ENCODE measurements at places on chromosomes 4 and X. TPM values are rescaled to one million over a fixed set of nuclear protein-coding genes. Genes with fewer than 3 reads are reported as not detected.

The KIF4A gene
- total RNA-seq, result 0.06 TPM

DNA sequence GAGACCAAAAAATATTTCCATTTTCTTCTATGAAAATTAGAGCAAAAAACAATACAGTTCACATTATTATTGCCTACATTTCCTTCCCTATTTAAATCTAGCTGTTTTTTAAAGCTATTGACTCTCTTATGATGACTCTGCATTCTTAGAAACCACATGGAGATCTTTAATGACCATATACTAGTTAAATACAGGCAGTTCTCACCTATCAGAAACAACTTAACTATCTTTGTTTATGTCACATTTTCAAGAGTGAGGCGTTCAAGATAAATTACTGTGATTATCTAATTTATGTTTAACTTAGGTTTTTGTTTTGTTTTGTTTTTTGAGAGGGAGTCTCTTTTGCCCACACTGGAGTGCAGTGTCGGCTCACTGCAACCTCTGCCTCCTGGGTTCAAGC lies 3.0 kb downstream of the CISD2 start:
- no peak overlapping the region for H3K4me3 ChIP-seq
- H3K36me3 ChIP-seq, result peaks cover 21% of the 10 kb centered on the region
- peaks cover 18% of the 10 kb centered on the region for H3K4me1 ChIP-seq
- H3K27me3 ChIP-seq, result no peaks in the 10 kb centered on the region
- H3K27ac ChIP-seq, result no peak overlapping the region
- no peak for DNase-seq

The AFM gene
- total RNA-seq, result not detected

The VCX3B gene
- not detected for total RNA-seq

- no peak for DNase-seq
- H3K36me3 ChIP-seq, result no peaks in the 10 kb centered on the region
- peaks cover 17% of the 10 kb centered on the region for H3K4me1 ChIP-seq
- no peak overlapping the region for H3K27ac ChIP-seq
- no peaks in the 10 kb centered on the region for H3K27me3 ChIP-seq
- H3K4me3 ChIP-seq, result no peak overlapping the region
Measured at GRCh38 chr4:87018753-87019152, 83.9 kb downstream of the AFF1 start.

DNA sequence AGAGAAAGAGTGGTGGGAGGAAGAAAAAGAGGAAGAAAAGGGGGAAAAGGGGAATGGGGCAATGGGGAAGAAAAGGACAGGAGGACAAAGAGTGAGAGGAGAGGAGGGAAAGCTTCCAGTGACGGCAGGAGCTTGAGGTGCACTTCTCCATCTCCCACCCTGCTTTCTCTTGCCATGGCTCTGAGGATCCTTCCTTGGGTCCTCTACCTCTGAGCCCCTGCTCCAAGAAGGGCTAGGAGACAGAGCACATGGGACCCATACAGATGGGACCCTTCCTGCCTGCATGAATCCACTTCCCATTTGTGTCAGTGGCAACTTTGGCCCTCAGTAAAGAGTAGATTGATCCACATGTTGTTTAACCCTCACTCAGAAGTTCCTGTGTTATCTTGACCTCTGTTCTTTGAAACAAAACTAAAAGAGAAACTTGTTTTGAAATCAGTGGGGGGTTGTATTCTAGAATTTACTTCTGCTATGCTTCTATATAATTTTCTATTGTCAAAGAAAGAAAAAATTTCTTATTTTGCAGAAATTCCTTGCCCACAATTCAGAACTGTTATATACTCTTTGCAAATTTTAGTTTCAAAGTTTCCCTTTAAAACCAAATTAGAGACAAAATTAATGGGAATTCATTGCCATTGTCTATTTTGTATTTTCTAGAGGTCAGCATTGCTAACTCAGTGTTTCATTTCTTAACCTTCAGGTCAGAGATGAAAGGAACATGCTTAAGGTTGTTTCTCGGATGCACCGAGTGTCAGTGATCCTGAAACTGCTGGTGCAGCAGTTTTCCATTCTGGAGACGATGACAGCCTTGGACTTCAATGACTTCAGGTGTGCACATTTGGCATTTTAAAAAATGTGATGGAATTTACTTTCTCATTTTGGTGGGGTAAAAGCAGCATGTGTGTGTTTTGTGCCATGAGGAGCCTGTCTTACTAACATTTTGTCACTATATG lies 5.0 kb downstream of the TDO2 start:
- H3K36me3 ChIP-seq, result no peaks in the 10 kb centered on the region
- H3K4me1 ChIP-seq, result no peaks in the 10 kb centered on the region
- no peak overlapping the region for H3K4me3 ChIP-seq
- DNase-seq, result no peak
- no peaks in the 10 kb centered on the region for H3K27me3 ChIP-seq

DNA sequence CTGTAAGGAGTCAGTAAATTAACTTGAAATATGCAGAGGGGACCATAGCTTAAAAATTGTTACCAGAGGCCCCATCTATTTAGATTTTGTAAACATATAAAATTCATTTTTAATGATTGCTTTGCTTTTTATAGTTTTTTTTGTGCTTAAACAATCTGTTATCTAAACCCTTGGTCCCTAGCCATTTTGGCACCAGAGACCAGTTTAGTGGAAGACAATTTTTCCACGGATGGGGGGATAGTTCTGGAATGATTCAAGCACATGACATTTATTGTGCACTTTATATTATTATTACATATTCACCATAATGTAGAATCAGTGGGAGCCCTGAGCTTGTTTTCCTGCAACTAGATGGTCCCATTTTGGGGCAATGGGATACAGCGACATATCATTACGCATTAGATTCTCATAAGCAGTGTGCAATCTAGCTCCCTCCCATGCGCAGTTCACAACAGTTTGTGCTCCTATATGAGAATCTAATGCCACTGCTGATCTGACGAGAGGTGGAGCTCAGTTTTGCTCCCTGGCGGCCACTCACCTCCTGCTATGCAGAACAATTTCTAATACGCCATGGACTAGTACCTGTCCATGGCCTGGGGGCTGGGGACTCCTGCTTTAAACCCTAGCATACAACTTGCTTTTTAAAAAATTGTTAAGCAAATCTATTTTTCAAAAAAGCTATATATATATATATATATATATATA lies 5.9 kb downstream of the ZXDA start:
- H3K27me3 ChIP-seq, result no peaks in the 10 kb centered on the region
- DNase-seq, result no peak
- peaks cover 12% of the 10 kb centered on the region for H3K4me1 ChIP-seq
- no peak overlapping the region for H3K4me3 ChIP-seq
- H3K27ac ChIP-seq, result no peak overlapping the region

The IQCM gene
- total RNA-seq, result not detected

DNA sequence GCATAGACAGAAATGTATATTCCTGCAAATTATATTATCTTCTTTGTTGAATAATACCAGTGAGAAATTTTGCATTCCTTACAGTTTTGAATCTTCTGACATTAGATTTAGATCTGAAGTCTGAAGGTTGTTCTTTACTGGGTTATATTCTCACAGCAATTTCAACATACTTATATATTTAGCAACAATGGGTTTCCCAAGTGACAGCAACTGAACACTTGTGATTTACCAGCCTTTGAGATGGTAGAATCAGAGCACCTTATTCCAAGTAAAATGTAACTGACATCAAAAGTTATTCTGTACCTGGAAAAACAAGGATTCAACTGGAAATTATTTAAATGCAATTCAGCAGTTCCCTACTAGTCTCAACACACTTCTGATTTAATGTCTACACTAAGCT lies 66.0 kb downstream of the RELL1 start:
- H3K36me3 ChIP-seq, result peaks cover 15% of the 10 kb centered on the region
- no peak overlapping the region for H3K4me3 ChIP-seq
- no peaks in the 10 kb centered on the region for H3K4me1 ChIP-seq
- DNase-seq, result no peak
- no peak overlapping the region for H3K27ac ChIP-seq
- no peaks in the 10 kb centered on the region for H3K27me3 ChIP-seq
